A549 treated with GW870086 at 1 μM for 4 hours (cell line): ENCODE measurements at places on chromosomes 6 and 20. TPM values are rescaled to one million over a fixed set of nuclear protein-coding genes. Genes with fewer than 3 reads are reported as not detected.

ATAT1 gene
- 4.4 to 6.1 TPM (median 5.5 TPM) in 5 replicates for total RNA-seq

OR2B6 gene
- 0.14 to 0.32 TPM (median 0.18 TPM) in 3 of 5 replicates, not detected in the others for total RNA-seq

DNMT3B gene
- 3.3 to 5.2 TPM (median 4.2 TPM) in 5 replicates for total RNA-seq

KCNK17 gene
- not detected in 5 replicates for total RNA-seq

PREX1 gene
- 10.7 to 13.0 TPM (median 12.3 TPM) in 5 replicates for total RNA-seq

HLA-DRB1 gene
- not detected in 5 replicates for total RNA-seq

MATN4 gene
- total RNA-seq = 0.14 to 0.22 TPM (median 0.17 TPM) in 4 of 5 replicates, not detected in the other

NEDD9 gene
- total RNA-seq = 36.6 to 54.5 TPM (median 47.4 TPM) in 5 replicates

TSHZ2 gene
- not detected in 5 replicates for total RNA-seq

DNAH8 gene
- total RNA-seq = not detected in 5 replicates

XKR7 gene
- total RNA-seq = 0.01 TPM in 1 of 5 replicates, not detected in the others

OTOR gene
- total RNA-seq = not detected in 5 replicates

SIRPD gene
- total RNA-seq = not detected in 5 replicates

PROKR2 gene
- not detected in 5 replicates for total RNA-seq

ADAM33 gene
- 0.05 to 0.13 TPM (median 0.07 TPM) in 3 of 5 replicates, not detected in the others for total RNA-seq

ACTL10 gene
- total RNA-seq = 0.06 to 0.07 TPM (median 0.06 TPM) in 3 of 5 replicates, not detected in the others

CLPSL1 gene
- total RNA-seq = not detected in 5 replicates

GCNT2 gene
- total RNA-seq = 5.6 to 7.5 TPM (median 6.3 TPM) in 5 replicates

SLC35D3 gene
- total RNA-seq = 0.05 to 0.09 TPM in 2 of 5 replicates, not detected in the others

GDAP1L1 gene
- total RNA-seq = 0.08 TPM in 1 of 5 replicates, not detected in the others

ADGRG6 gene
- total RNA-seq = 38.2 to 62.5 TPM (median 55.0 TPM) in 5 replicates

SLC22A1 gene
- total RNA-seq = 1.1 to 2.8 TPM (median 1.7 TPM) in 5 replicates

COL9A3 gene
- 0.33 to 0.73 TPM (median 0.55 TPM) in 5 replicates for total RNA-seq

SMOC2 gene
- total RNA-seq = not detected in 5 replicates
